ENCODE measurements at places on chromosomes 3 and 15.

DNA sequence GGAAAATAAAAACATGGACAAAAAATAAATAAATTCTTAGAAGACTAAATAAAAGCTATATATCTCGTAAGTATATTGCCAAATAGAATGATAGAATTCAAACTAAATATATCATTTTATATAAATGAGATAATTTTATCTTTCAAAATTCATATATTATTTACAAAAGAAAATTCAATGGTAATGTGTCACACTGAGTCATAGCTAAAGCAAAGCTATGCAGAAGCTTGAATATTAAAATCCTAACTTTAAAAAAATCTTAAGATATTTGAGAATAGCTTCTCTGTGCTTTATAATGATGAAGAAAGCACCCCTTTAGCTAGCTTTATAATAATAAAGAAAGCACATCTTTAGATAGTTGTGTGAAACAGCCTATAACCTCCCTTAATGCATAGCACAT, 1010.8 kb downstream of the OTOL1 start:
- no peak for DNase-seq

DNA sequence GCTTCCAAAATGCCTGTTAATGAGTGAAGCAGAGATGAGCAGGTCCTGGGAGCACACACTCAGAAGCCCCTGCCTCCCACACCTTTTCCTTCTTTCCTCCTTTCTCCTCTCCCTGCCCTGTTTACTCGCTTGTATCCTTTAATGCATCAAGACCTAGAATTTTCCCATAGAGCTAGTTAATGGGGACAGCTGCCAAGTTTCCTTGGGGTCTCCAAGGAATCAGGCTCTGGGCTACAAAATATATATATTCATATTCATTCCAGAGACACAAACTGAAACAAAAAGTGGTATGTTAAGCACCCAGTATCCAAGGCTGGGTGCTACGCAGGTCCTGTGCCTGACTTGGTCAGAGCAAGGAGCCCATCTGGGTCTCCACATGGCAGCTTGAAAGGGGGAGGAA, 235.6 kb downstream of the MYRIP start:
- no peak for DNase-seq

DNA sequence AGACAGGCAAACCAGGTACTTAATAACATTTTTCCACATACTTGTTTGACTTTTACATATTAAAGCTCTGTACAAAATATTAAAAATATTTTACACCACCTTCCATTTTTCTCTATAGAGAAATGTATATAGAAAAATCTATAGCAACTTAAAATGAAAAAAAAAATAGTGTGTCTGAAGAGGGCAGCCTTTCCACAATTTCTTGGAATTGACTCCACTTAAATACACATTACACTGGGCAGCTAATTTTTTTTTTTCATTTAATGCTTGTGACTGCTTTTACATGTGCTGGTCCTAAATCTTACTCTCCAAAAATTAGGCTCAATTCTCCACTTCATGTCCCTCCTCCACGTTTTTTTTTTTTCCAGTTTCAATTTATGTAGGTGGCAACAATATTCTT, 427.0 kb upstream of the RBMS3 start:
- DNase-seq = no peak

- DNase-seq = no peak
Measured at GRCh38 chr3:20327889-20328288, 141.9 kb upstream of the SGO1 start.

DNA sequence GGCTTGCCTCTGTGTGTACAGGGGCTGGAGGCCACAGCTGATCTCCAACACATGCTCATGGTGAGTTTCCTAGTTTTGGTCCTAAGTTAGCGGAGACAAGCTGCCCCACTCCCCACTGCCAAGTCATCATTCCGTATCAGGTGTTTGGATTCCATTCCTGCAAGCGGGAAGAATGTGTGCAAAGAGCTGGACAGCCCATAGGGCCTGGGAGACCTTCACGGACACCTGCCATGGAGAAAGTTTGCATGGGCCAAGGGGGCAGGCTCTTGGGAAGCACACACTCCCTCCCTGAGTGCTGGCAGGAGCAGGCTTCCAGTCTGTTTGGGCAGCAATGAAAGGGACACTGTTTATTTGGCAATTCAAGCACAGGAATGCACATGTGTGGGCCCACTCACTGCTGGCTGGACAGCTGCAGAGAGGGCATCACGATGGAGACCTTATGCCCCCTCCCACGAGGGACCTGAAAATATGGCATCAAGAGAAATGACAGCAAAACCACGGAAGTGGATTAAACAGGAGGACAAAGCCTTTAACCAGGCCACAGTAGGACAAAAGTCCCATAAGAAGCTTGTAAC, 149.7 kb downstream of the KLF13 start:
- DNase-seq = no peak

DNA sequence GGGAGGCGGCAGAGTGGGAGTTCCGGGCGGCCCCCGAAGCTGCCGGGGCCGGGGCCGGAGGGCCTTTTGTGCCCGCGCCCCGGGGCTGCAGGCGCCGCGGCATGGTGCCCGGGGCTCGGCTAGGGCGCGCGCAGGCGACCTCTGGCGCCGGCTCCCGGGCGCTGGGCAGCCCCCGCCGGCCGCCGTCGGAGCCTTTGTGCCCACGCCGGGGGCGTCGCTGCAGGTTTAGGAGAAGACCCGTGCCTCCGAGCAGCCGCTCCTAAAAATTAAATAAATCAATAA, 299 bp downstream of the PAQR9 start:
- no peak for DNase-seq

DNA sequence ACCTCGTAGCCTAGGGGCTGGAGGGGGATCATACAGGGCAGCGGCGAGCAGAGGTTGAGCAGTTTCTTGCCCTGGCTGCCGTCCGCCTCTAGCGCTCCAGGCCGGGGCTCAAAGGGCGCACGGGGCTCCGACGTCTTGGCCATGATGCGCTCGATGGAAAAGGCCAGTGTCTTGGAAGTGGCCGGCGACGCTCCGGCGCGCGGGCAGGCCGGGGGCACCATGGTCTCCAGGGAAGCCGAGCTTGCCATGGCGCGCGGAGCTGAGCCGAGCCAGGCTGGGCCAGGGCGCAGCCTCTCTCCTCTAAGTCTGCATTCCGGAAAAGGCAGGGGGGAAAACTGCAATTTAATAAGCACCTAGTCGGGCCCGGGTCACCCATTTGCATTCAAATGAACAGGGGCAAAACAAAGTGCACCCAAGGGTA, 719 bp downstream of the FEZF2 start:
- no peak for DNase-seq

GRCh38 chr3:96631050-96631449, 183.3 kb upstream of the EPHA6 start:
- no peak for DNase-seq

GRCh38 chr15:73403171-73403570, 34.4 kb upstream of the HCN4 start:
- no peak for DNase-seq

DNA sequence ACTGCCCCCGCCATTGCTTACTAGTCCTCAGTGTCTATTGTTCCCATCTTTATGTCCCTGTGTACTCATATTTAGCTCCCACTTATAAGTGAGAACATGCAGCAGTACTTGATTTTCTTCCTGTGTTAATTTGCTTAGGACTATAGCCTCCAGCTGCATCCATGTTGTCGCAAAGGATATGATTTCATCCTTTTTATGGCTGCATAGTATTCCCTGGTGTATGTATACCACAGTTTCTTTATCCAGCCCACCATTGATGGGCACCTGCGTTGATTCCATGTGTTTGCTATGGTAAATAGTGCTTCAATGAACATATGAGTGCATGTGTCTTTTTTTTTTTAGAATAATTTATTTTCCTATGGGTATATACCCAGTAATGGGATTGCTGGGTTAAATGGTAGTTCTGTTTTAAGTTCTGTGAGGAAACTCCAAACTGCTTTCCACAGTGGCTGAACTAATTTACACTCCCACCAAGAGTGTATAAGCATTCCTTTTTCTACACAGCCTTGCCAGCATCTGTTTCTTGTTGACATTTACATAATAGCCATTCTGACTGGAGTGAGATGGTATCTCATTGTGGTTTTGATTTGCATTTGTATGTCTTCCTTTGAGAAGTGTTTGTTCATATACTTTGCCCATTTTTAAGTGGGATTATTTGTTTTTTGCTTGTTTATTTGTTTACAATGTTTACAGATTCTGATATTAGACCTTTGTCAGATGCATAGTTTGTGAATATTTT, 53.7 kb downstream of the GALK2 start:
- no peak for DNase-seq

GRCh38 chr15:36880224-36880912, 220.0 kb downstream of the MEIS2 start:
- DNase-seq = no peak
